ENCODE measurements at places on chromosomes 12 and 14.

DNA sequence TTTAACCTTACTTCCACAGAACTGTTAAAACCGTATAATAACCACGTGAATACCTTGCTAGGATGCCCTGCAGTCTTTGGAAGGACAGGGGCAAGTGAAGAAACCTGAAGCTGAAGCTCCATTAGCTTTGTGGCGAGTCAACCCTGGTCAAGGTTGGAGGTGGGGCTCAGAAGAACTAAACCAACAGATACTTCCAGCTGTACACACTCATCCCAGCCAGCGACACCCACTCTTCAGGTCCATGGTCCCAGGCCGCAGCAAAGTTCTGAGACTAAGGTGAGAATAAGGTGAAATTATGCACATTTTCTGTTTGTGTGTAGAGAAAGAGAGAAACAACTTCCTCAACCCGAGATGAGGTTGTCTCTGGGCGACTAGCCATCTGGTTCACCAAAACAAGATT lies 77.6 kb downstream of the NTF3 start:
- no peak for DNase-seq

- DNase-seq: no peak
These were observed 371.0 kb downstream of the FUT8 start for GRCh38 chr14:65783576-65783975.

DNA sequence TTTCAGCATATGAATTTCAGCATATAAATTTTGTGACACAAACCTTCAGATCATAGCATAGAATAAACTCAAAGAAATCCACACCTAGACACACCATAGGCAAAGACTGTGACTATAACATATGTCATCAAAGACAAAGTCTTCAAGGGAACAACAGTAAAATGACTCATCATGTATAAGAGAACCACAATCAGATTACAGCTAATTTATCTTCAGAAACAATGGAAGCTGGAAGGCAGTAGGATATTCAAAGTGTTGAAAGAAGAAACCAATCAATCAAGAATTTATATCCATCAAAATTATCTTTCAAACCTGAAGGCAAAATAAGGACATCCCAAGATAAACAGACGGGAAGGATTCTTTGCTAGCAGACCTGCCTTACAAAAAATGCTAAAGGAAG lies 29.0 kb downstream of the DLK1 start:
- no peak for DNase-seq

GRCh38 chr12:71069311-71069710 lies 88.5 kb downstream of the TSPAN8 start:
- no peak for DNase-seq

GRCh38 chr14:89586258-89587135 lies 169.5 kb upstream of the FOXN3 start:
- no peak for DNase-seq

- no peak for DNase-seq
These were observed 41.4 kb upstream of the PPFIA2 start for GRCh38 chr12:81800298-81801148.

DNA sequence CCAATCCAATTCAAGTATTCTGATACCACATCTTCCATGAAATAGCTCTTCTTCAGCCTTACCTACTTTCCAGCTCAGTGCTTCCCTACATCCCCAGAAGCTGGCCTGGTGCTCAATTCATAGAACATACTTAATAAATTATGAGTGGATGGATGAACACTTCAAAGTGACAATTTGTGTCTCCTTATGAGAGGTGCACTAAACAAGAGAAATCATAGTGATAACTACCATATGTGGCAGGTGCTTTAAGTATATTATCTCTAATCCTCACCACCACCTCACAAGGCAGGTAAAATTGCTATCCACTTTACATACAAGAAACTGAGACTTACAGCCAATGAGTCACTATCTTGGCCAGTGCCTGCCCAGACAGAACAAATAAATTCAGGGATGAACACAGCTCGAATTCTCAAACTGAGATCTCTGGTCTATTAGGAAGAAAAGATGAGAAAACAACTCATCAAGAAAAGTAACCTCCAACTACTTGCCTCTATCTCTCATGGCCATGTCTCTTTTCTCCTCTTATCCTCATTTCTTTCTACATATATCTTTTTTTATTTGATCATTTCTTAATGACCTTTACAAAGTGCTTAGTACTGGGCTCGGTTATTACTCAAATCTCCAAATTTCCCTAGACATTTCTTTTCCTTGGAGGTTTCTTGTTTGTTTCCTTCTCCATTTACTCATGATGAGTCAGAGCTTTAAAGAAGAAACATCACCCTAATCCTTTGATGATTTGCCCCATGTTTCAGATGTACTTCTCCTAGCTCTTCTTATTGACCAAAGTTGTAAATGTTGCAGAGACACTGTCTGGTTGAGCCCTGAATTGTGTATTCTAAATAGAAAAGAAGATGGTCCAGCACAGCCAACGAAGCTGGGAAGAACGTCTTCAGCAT lies 161.5 kb downstream of the RPS29 start:
- DNase-seq: no peak
